ENCODE measurements at places on chromosomes 13 and 19. TPM values are rescaled to one million over a fixed set of nuclear protein-coding genes. Genes with fewer than 3 reads are reported as not detected.

DNA sequence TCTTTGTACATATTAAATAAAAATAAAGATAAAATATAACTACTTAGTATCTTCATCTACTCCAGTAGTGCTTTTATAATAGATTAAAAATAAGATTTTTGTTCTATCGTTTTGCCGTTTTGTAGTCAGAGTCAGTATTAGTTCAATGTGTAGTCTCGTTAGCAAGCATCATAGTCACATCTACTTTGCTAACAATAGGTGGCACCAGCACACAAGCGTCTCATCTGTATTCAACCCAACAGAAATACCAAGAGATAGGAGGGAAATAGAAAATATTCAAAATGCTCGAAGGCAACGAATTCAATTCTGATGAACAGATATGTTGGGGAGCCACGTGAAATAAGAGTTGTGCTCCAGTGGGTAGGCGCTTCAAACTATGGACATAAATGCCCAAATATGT lies 21.4 kb upstream of the MICU2 start:
- peak; percentile 59 for DNase-seq
- peaks cover 1% of the 10 kb centered on the region for H3K27me3 ChIP-seq
- no peak overlapping the region for H3K4me3 ChIP-seq
- H3K4me1 ChIP-seq: no peaks in the 10 kb centered on the region
- H3K36me3 ChIP-seq: no peaks in the 10 kb centered on the region

- no peaks in the 10 kb centered on the region for H3K27me3 ChIP-seq
- H3K36me3 ChIP-seq: no peaks in the 10 kb centered on the region
- no peak overlapping the region for H3K27ac ChIP-seq
- H3K4me3 ChIP-seq: no peak overlapping the region
- no peak for DNase-seq
Observed at GRCh38 chr13:111791131-111791530, 275.8 kb upstream of the SOX1 start.

The GDF15 gene
- 0.85 TPM for total RNA-seq

DNA sequence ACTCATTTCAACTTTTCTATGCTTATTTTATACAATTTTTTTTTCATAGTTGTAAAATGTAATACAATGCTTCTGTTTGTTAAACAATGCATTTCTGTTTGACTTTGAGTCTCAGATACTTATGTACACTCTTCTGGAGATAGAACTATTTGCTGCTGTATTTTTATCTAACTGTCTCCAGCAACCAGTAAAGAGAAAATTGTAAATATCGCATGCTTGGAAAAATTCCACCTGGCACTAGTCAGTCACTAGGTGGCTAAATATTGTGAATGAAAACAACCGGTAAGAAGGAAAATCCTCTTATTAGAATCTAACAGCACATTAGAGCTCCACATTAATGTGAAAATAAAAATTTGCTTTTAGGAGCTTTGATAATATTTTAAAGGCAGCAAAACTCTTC lies 876.5 kb downstream of the PCDH9 start:
- no peak overlapping the region for H3K27ac ChIP-seq
- H3K4me1 ChIP-seq: no peaks in the 10 kb centered on the region

The GPR12 gene
- total RNA-seq: not detected

GRCh38 chr19:39230096-39230764 lies 14.6 kb downstream of the IFNL3 start:
- no peaks in the 10 kb centered on the region for H3K36me3 ChIP-seq
- no peaks in the 10 kb centered on the region for H3K27me3 ChIP-seq
- H3K4me1 ChIP-seq: no peaks in the 10 kb centered on the region
- no peak overlapping the region for H3K4me3 ChIP-seq
- H3K27ac ChIP-seq: no peak overlapping the region
- DNase-seq: no peak

GRCh38 chr13:99228737-99229691 lies 28.4 kb downstream of the UBAC2 start:
- H3K27me3 ChIP-seq: no peaks in the 10 kb centered on the region
- peaks cover 5% of the 10 kb centered on the region for H3K36me3 ChIP-seq
- peaks cover 63% of the 10 kb centered on the region for H3K4me1 ChIP-seq
- peak overlapping the region; percentile 67 for H3K27ac ChIP-seq
- no peak for DNase-seq

Measured in natural killer cell (primary cell).